ENCODE measurements at places on chromosomes 3 and 15.

DNA sequence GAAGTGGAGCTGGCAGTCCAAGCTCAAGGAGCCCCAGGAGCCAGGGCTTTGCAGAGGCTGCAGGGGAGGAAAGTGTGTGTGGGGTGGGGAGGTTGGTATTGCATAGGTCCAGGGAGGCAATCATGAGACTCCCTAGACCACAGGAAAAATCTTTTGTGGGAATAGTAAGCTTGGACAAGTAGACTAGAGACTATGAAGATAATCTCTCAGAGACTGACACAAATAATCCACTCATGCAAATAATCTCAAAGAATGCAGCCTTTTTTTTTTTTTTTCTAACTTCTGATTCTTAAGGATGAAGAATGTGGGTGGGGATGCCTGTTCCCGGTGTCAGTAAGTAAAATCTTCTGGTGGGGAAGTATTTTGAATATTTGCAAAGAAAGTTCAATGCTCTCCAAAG is 113.7 kb downstream of the GREM1 start:
- no peaks in the 10 kb centered on the region for H3K36me3 ChIP-seq
- H3K27me3 ChIP-seq = no peaks in the 10 kb centered on the region
- H3K4me1 ChIP-seq = no peaks in the 10 kb centered on the region
- no peak for DNase-seq
- no peak overlapping the region for H3K4me3 ChIP-seq

DNA sequence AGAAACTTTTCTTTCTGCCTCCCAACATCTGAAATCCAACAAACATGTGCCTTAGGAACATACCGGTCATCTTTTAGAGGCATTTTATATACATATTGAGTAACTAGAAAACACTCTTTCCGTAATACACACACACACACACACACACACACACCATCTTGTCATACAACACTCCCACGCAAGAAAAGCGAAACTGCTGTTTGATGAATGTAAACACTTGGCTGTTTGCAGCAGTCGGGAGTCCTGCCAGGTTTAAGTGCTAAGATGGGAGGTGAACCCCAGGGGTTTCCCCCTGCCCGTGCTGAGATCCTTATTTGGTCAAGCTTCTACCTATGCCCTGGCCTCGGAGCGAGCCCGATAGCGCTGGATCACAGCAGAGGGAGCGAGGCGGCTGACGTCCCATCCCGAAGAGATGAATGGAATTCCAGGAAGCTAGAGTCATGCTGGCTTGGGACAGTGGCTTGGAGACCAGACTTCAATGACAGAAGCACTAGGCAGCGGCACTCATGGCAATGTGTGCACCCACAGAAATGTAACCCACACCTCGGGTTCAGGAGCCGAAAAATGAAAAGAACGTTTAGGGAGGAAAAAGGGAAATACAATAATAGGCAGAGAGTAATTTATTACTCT is 1.3 kb upstream of the THBS1 start:
- peaks cover 11% of the 10 kb centered on the region for H3K4me1 ChIP-seq
- peak overlapping the region; percentile 7 for H3K4me3 ChIP-seq
- H3K36me3 ChIP-seq = no peaks in the 10 kb centered on the region
- no peak overlapping the region for H3K27ac ChIP-seq
- DNase-seq = peak; percentile 14
- H3K27me3 ChIP-seq = peaks cover 49% of the 10 kb centered on the region

DNA sequence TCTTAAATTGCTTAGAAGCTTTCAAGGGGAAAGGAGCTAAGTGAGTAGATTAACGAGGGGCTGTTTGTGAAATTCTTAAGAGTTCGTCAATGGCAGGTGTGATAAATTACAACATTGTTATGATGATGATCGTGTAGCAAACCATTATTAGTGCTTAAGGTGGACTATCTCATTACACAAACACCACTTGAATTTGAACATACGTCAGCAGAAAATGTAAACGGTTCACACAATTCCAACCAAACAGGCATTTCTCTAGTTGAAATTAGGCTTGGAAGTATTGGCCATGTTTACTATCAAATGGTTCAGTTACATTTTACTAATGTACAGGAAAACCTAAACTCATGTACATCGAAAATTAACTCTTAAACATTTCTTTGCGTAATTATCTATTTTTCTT is 102.8 kb downstream of the PYDC2 start:
- no peak for DNase-seq
- no peaks in the 10 kb centered on the region for H3K27me3 ChIP-seq
- H3K4me3 ChIP-seq = no peak overlapping the region
- no peaks in the 10 kb centered on the region for H3K36me3 ChIP-seq
- H3K4me1 ChIP-seq = no peaks in the 10 kb centered on the region
- no peak overlapping the region for H3K27ac ChIP-seq

- H3K4me1 ChIP-seq = no peaks in the 10 kb centered on the region
- H3K4me3 ChIP-seq = no peak overlapping the region
- no peak for DNase-seq
- no peaks in the 10 kb centered on the region for H3K36me3 ChIP-seq
- peaks cover 3% of the 10 kb centered on the region for H3K27me3 ChIP-seq
Measured at GRCh38 chr3:133196527-133196926, 158.3 kb downstream of the TMEM108 start.

GRCh38 chr3:37833302-37834186 is 28.1 kb upstream of the CTDSPL start:
- H3K27ac ChIP-seq = no peak overlapping the region
- no peak overlapping the region for H3K4me3 ChIP-seq
- no peaks in the 10 kb centered on the region for H3K4me1 ChIP-seq
- no peak for DNase-seq
- H3K27me3 ChIP-seq = no peaks in the 10 kb centered on the region

GRCh38 chr3:141011232-141011996 is 39.7 kb upstream of the SPSB4 start:
- H3K36me3 ChIP-seq = no peaks in the 10 kb centered on the region
- no peak overlapping the region for H3K27ac ChIP-seq
- H3K4me3 ChIP-seq = no peak overlapping the region
- DNase-seq = peak; percentile 97
- peaks cover 18% of the 10 kb centered on the region for H3K27me3 ChIP-seq
- peaks cover 10% of the 10 kb centered on the region for H3K4me1 ChIP-seq

DNA sequence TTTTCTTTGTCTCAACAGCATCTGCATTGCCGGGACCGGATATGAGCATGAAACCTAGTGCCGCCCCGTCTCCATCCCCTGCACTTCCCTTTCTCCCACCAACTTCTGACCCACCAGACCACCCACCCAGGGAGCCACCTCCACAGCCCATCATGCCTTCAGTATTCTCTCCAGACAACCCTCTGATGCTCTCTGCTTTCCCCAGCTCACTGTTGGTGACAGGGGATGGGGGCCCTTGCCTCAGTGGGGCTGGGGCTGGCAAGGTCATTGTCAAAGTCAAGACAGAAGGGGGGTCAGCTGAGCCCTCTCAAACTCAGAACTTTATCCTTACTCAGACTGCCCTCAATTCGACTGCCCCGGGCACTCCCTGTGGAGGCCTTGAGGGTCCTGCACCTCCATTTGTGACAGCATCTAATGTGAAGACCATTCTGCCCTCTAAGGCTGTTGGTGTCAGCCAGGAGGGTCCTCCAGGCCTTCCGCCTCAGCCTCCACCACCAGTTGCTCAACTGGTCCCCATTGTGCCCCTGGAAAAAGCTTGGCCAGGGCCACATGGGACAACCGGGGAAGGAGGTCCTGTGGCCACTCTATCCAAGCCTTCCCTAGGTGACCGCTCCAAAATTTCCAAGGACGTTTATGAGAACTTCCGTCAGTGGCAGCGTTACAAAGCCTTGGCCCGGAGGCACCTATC is 5.0 kb downstream of the NUTM1 start:
- no peak overlapping the region for H3K4me3 ChIP-seq
- no peaks in the 10 kb centered on the region for H3K4me1 ChIP-seq
- no peaks in the 10 kb centered on the region for H3K36me3 ChIP-seq
- DNase-seq = no peak
- H3K27me3 ChIP-seq = no peaks in the 10 kb centered on the region

- H3K27me3 ChIP-seq = no peaks in the 10 kb centered on the region
- H3K4me3 ChIP-seq = no peak overlapping the region
- peak; percentile 48 for DNase-seq
- no peak overlapping the region for H3K27ac ChIP-seq
- H3K36me3 ChIP-seq = no peaks in the 10 kb centered on the region
Measured at GRCh38 chr3:114155370-114155821, 23.5 kb downstream of the DRD3 start.

- DNase-seq = no peak
- no peak overlapping the region for H3K4me3 ChIP-seq
- H3K27me3 ChIP-seq = no peaks in the 10 kb centered on the region
- H3K27ac ChIP-seq = peak overlapping the region; percentile 69
- peaks cover 30% of the 10 kb centered on the region for H3K4me1 ChIP-seq
- H3K36me3 ChIP-seq = peaks cover 15% of the 10 kb centered on the region
Measured at GRCh38 chr15:64856429-64857145, 14.9 kb downstream of the PLEKHO2 start.

DNA sequence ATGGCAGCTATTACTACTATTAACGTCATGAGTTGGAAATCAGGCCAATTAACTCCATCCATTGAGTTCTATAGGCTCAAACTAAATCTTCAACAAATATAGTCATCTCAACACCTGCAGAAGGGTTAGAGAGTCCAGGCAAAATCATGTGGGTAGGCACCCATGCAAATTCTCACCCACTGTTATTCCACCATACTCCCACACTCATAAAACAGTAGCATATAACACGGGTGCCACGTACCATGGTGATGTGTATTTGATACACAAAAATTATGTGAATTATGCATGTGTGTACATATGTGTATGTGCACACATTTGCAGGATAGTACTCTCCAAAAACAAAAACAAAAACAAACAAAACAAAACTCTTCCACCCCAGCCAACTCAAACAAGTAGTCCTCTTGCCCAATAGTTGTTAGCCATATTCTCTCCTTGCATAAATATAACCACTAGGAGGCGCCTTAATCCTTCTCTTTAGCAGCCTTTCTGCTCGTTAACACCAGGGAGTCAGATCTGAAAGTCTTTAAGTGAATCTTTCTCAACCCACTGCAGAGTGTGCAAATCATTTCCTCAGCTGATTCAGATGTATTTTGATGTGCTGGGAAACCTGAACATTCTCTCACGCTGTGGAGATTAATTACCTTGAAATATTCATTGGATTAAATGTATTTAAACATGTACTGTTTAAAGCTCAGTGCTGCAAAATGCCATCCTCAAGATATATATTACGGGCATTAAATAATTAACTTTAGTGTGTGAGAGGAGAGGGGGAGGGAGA is 38.0 kb upstream of the COPB2 start:
- H3K27ac ChIP-seq = no peak overlapping the region
- no peak overlapping the region for H3K4me3 ChIP-seq
- no peaks in the 10 kb centered on the region for H3K36me3 ChIP-seq
- DNase-seq = no peak

Data from activated CD8-positive, alpha-beta T cell treated with anti-CD3 and anti-CD28 coated beads for 36 hours (primary cell).